ENCODE measurements at places on chromosomes 2 and 18. TPM values are rescaled to one million over a fixed set of nuclear protein-coding genes. Genes with fewer than 3 reads are reported as not detected.

DNA sequence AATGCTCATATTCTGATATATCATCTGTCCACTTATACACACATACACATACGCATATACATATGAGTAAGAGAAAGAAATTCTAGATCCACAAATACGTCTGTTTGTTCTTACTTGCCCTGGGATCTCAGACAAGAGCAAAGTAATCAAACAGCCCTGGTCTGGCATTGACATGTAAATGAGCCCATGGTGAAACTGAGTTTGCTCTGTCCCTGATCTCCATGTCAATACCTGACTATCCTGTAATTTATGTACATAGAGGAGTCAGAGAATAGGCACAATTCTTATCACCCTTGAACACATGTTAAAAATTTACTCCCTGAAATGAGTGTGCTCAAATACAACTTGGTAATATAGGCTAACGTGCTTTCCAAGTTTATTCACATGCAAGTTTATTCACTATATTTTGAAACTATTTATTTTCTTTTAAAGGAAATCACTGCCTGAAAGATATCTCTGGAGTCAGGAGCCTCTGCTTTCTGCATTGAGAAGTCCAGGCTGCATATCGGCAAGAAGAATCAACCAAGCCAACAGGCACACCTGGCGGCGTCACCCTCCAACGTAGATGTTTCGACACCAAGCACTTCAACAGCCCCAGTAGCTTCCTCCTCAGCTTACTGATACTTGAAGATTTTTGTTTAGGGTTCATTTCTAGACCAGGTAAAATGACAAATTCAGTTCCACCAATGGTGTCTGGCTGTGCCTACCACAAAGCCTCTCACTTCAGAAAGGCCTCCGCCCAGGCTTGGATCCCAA is 100.6 kb downstream of the CMPK2 start:
- no peak for DNase-seq

DNA sequence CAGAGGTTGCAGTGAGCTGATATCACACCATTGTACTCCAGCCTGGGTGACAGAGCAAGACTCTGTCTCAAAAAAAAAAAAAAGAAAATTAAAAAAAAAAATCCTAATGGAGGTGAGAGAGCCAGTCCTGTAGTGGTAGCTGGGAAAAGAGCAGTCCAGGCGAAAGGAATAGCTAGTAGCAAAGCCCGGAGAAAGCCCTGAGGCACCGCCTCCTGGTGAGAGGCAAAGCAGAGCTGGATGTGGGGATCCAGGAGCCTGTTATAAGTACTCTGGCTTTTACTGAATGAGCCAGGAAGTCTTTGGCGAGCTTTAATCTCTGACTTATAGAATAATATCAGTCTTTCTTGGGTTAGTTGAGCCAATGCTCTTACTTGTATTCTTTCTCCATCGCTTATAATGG is 6.6 kb upstream of the KLHL23 start:
- no peak for DNase-seq

PSMG2 gene
- total RNA-seq: 52.2 TPM

TTL gene
- total RNA-seq: 3.2 TPM

- DNase-seq: no peak
These were observed 500.7 kb downstream of the RIT2 start for GRCh38 chr18:42614619-42615293.

NEURL3 gene
- not detected for total RNA-seq

IRS1 gene
- 18.6 TPM for total RNA-seq

DNA sequence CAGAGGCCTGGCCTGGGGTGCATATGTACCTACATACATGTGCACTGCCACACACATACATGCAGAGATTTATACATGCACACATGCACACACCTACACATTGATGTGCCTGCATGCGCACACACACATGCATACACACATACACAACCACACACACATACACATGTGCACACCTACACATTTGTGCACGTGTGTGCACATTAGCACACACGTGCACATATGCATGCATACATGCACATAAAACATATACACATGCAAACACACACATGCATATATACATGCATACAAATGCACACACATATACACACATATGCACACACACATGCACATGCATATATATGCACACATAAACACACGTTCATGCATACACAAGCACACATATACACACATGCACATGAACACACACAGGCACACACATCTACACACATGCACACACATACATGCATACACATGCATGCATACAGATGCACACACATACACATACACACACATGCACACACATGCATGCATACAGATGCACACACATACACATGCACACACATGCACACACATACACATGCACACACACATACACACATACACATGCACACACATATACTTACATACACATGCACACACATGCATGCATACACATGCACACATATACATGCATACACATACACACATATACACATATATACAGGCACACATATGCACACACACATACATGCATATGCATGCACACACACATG is 23.6 kb upstream of the OTOS start:
- DNase-seq: no peak

- no peak for DNase-seq
These were observed 226.2 kb downstream of the PIEZO2 start for GRCh38 chr18:10923141-10923540.

CPLX4 gene
- not detected for total RNA-seq

DNA sequence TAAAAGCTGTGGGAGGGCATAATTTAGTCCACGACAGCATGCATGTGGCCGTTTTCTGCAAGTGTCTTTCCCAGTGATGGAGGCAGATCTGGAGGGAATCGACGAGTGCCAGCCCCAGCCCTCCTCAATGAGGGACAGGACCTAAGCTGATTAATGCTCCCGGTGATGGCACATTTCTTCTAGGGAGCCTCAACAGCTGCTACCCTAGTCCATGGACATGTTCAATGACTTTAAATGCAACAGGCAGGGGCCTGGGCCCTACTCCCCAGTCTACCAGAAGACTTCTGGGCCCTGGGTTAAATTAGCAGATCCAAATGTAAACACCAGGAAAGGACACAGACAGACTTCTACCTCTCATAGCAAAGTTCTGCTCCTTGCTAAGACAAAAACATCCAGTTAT is 155.1 kb downstream of the ACTR3 start:
- DNase-seq: no peak

DNA sequence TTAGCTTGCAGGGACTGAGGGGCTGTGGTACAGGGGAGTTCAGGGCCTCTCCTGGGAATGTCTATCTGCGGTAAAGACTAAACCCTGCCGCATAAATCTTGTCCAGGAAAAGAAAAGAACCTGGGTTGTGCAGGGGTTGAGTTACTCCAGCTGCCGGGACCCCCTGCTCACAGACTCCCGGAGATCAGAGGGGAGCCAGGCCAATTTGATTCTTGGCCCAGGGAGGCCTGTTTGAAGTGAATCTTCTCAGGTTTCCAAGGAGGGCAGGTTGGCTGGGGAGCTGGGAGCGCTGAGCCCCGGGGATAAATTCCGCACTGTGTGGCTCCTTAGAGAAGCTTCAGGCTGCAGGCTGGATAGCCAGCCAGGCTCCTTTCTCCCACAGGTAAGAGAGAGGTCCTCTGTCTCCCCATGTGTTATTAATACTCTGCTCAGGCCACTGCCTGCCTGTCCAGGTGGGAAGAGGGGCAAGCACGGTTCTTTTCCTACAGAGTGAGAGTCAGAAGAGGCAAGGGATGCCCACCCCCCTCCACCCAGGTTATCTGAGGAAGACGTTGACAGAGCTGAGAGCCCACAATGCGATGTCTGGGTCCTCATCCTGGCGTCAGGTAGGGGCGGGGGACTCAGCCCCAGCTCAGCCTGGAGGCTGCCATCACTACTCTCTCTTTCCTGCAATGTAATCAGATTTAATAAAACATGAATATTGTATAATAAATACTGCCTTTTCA is 82.7 kb downstream of the LONRF2 start:
- no peak for DNase-seq

DNA sequence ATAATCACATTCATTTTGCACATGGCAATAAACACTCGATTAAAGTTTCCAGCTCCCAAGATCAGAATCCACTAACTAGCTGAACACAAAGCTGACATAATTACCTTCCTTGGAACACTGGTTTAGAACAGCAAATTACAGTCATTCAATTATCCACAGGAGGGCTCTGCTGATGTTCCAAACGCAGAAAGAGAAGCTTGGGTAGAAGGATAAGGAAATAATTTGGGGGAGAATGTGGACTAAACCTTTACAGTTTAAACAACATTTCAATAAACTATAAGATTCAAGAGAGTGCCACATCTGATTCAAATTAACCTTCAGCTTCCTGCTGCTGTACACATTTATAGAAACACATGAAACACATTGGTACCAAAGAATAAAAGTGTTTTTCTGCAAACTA is 67.8 kb upstream of the ARL4C start:
- DNase-seq: no peak

- DNase-seq: no peak
These were observed 74.2 kb upstream of the GALNT3 start for GRCh38 chr2:165868211-165868610.

GRCh38 chr2:172909454-172909853 is 166.2 kb upstream of the MAP3K20 start:
- DNase-seq: no peak

DPP10 gene
- total RNA-seq: not detected

DNA sequence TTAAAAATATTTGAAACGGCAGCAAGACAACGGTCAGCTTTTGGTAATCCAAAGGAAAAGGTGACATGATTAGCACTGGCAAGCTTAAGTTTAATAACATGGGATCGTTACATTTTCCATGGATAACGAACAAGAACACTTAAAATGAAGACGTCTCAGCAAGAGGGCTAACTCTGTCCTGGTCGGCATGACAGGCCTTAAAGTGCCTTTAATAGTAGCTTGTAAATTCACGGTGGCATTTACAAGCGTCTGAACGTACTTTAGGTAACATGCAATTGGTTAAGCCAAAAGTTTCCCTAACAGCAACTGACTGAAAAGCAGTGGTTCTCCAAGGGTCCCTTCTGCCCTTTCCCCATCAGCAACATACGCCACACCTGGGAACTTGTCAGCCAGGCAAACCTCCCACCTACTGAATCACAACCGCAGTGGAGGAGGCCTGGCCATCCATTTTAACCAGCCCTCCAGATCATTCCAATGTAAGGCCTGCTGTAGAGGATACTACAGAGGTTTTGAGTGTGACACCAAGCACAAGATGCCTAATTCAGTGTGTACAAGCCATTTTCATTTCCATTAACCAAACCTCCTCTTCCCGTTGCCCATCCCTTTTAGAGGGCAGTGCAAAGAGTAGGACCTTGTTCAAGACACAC is 4.4 kb downstream of the TGFA start:
- no peak for DNase-seq

SEC11C gene
- total RNA-seq: 6.2 TPM

DNA sequence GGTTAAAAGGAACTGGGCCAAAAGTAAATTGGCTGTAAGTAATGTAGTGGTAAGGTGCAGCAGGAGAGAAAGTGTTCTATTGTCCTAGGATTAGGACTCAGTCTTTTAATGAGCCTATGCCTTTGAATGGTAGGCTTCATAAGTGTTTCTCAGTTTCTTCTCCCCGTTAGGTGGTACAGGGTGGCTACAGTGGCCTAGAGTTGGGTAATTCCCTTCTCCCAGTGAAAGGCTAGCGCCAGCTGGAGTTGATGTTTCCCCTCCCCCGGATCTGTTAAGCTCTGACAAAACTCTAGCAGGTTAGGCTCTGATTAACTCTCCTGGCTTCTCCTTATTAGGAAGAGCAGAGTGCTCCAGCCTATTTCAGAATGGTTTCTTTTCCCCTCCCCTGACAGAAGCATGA is 127.7 kb downstream of the DNAH6 start:
- no peak for DNase-seq

GRCh38 chr2:141075753-141076152 is 1055.1 kb downstream of the LRP1B start:
- no peak for DNase-seq

GRCh38 chr2:113698892-113699447 is 57.5 kb downstream of the SLC35F5 start:
- no peak for DNase-seq

DNA sequence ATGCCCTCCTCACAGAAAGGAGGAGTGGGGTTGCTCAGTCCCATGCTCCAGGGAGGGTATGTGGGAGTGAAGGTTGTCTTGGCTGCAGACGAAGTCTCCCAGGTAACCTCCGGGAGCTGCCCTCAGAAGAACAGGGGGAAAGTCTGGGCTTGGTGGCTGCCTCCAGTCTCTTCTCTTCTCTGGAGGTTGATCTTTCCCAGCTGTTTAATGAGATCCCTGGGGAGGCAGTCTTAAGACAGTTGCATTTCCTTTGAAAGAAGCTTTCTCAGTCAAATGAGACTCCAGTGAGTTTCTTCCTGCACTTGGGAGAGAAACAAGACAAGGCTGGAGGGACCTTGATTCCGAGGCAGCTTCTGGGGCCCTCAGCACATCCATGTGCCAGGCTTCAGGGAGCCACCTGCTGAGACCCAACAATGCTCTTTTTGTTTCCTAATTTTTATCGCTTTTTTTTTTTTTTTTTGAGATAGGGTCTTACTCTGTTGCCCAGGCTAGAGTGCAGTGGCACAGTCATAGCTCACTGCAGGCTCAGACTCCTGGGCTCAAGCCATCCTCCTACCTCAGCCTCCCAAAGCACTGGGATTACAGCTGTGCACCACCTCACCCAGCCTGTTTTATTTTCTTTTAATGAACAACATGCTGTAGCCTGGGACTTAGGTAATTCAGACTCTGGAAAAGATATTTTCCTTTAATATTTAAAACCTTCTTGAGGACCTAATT is 71.7 kb upstream of the TPO start:
- DNase-seq: no peak
